ENCODE measurements at places on chromosomes 4 and X. TPM values are rescaled to one million over a fixed set of nuclear protein-coding genes. Genes with fewer than 3 reads are reported as not detected.

GRCh38 chr4:76950052-76950955 lies 752 bp downstream of the SEPTIN11 start:
- H3K36me3 ChIP-seq, result no peaks in the 10 kb centered on the region
- DNase-seq, result peak; percentile 60
- peak overlapping the region; percentile 94 for H3K4me3 ChIP-seq
- H3K4me1 ChIP-seq, result peaks cover 12% of the 10 kb centered on the region
- peak overlapping the region; percentile 94 for H3K27ac ChIP-seq
- H3K27me3 ChIP-seq, result no peaks in the 10 kb centered on the region

- H3K27me3 ChIP-seq, result no peaks in the 10 kb centered on the region
- no peak overlapping the region for H3K4me3 ChIP-seq
- no peaks in the 10 kb centered on the region for H3K36me3 ChIP-seq
- peak; percentile 81 for DNase-seq
Measured at GRCh38 chr4:107996949-107997788, 7.5 kb downstream of the HADH start.

GRCh38 chr4:70637239-70637913 lies 8.8 kb downstream of the ENAM start:
- no peaks in the 10 kb centered on the region for H3K4me1 ChIP-seq
- H3K4me3 ChIP-seq, result no peak overlapping the region
- DNase-seq, result no peak
- no peaks in the 10 kb centered on the region for H3K36me3 ChIP-seq

DNA sequence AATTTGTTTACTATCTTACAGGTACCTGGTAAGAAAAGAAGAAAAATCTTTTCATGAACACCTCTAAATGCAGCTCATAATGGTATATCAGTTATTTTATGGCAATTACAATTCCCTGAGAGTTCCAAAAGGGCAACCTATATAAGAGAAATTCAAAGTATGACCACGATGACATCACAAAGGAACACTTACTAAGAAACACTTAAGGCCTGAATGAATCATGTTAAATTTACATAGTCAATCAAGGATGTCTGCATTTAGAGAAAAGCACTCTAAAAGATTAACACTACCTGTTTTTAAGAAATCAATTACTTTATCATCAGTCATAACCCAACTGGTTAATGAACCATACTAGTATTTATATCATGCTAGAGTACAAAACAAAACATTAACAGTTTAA lies 63.9 kb downstream of the LCORL start:
- H3K27ac ChIP-seq, result no peak overlapping the region
- H3K4me3 ChIP-seq, result no peak overlapping the region
- DNase-seq, result peak; percentile 40
- peaks cover 2% of the 10 kb centered on the region for H3K36me3 ChIP-seq
- H3K4me1 ChIP-seq, result no peaks in the 10 kb centered on the region
- no peaks in the 10 kb centered on the region for H3K27me3 ChIP-seq

GRCh38 chr4:163666332-163666873 lies 171.9 kb downstream of the TMA16 start:
- no peak for DNase-seq
- no peaks in the 10 kb centered on the region for H3K27me3 ChIP-seq
- no peak overlapping the region for H3K4me3 ChIP-seq
- no peaks in the 10 kb centered on the region for H3K36me3 ChIP-seq

DNA sequence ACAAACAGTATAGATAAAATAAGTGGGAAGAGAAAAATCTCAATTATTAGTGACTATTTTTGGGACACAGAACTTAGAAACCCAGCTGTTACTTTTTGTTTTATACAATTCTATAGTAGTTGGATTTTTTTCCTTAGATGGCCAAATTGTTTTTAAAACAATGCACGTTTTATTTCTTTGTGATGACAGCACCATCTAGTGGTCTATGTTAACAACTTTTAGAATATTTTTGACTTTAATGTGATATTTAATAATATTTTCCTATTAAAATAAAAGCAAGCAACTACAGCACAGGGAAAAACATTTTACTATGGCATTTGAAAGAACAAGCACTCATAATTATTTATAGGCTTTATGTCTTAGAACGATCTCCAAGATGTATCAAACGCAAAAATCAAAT lies 5.6 kb upstream of the SMIM31 start:
- H3K4me3 ChIP-seq, result no peak overlapping the region
- no peaks in the 10 kb centered on the region for H3K4me1 ChIP-seq
- no peaks in the 10 kb centered on the region for H3K36me3 ChIP-seq
- no peak overlapping the region for H3K27ac ChIP-seq

The UFSP2 gene
- total RNA-seq, result 50.3 TPM

The ZNF185 gene
- total RNA-seq, result 1.0 TPM

DNA sequence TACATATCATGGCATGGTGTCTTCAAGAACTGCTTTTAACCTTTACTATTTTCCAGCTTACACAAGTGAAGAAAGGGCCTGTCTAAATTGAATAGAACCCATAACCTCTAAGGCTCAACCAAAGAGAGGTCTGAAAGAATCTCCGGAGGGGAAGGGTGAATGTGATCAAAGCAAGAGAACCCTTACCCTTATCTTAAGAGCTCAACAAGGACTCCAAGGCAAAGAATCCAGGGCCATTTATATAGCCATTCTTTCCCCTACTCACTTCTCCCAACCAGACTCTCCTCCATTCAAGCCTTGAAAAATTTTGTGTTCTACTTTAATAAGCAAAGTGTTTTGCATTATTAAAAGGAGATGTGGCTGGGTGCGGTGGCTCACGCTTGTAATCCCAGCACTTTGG lies 118.7 kb downstream of the SH3RF1 start:
- no peaks in the 10 kb centered on the region for H3K36me3 ChIP-seq
- DNase-seq, result no peak
- no peak overlapping the region for H3K27ac ChIP-seq
- no peak overlapping the region for H3K4me3 ChIP-seq
- no peaks in the 10 kb centered on the region for H3K27me3 ChIP-seq

DNA sequence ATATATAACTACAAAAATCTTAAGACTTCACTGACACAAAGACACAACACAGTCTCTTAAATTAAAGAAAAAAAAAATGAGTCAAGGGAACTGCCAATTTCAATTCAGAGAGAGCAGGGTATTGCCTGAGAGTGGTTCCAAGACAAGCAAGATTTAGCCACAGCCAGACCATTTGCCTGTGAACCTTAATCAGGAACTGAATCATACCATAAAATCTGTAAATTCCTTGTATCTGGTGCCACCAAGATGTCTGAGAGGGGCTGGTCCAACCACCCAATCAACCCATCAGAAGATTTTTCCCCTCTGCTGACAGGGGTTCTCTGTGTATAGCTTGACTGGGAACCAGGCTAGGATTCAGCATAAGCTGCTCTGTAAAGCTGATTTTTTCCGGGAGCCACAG lies 159.2 kb downstream of the CPEB2 start:
- H3K4me3 ChIP-seq, result no peak overlapping the region
- no peaks in the 10 kb centered on the region for H3K27me3 ChIP-seq
- no peak for DNase-seq
- H3K36me3 ChIP-seq, result no peaks in the 10 kb centered on the region
- no peaks in the 10 kb centered on the region for H3K4me1 ChIP-seq
- no peak overlapping the region for H3K27ac ChIP-seq

The HHIP gene
- under 0.01 TPM for total RNA-seq

GRCh38 chr4:107312366-107312765 lies 276.3 kb upstream of the DKK2 start:
- H3K4me1 ChIP-seq, result no peaks in the 10 kb centered on the region
- no peak overlapping the region for H3K27ac ChIP-seq
- no peaks in the 10 kb centered on the region for H3K27me3 ChIP-seq
- H3K36me3 ChIP-seq, result no peaks in the 10 kb centered on the region

The TAPT1 gene
- total RNA-seq, result 15.9 TPM

GRCh38 chr4:153257151-153257620 lies 52.9 kb downstream of the TRIM2 start:
- H3K27me3 ChIP-seq, result no peaks in the 10 kb centered on the region
- no peaks in the 10 kb centered on the region for H3K36me3 ChIP-seq
- peak; percentile 53 for DNase-seq
- H3K4me1 ChIP-seq, result peaks cover 7% of the 10 kb centered on the region
- no peak overlapping the region for H3K27ac ChIP-seq
- H3K4me3 ChIP-seq, result no peak overlapping the region

The CLGN gene
- total RNA-seq, result 11.8 TPM

- no peak overlapping the region for H3K4me3 ChIP-seq
- no peaks in the 10 kb centered on the region for H3K4me1 ChIP-seq
- no peak overlapping the region for H3K27ac ChIP-seq
- H3K36me3 ChIP-seq, result no peaks in the 10 kb centered on the region
- DNase-seq, result no peak
- no peaks in the 10 kb centered on the region for H3K27me3 ChIP-seq
Measured at GRCh38 chr4:76969495-76969894, 19.9 kb downstream of the SEPTIN11 start.

The ALAS2 gene
- total RNA-seq, result not detected

DNA sequence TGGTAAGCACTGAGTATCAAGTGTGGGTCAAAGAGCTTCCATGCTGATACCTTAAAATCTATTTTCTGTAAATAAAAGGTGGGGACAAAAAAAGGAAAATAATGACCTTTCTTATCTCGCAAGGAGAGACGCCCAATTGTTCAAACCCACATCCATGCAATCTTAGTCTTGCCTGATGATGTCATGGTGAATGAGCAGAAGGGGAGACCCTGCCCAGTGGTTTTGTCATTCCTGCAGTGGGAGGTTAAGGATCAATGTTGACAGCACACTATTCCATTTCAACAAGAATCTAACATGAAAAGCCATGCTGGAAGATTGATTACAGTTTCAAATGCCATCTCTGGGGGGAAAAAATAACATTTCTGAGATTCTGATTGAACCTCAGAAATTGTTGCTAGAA lies 40.7 kb upstream of the PUDP start:
- H3K36me3 ChIP-seq, result no peaks in the 10 kb centered on the region
- no peak overlapping the region for H3K27ac ChIP-seq
- no peaks in the 10 kb centered on the region for H3K27me3 ChIP-seq
- no peaks in the 10 kb centered on the region for H3K4me1 ChIP-seq
- H3K4me3 ChIP-seq, result no peak overlapping the region
- DNase-seq, result peak; percentile 7

The UCP1 gene
- total RNA-seq, result not detected

The TAF9B gene
- total RNA-seq, result 29.1 TPM

The CCSER1 gene
- under 0.01 TPM for total RNA-seq

- no peaks in the 10 kb centered on the region for H3K27me3 ChIP-seq
- no peaks in the 10 kb centered on the region for H3K4me1 ChIP-seq
- H3K36me3 ChIP-seq, result no peaks in the 10 kb centered on the region
- no peak for DNase-seq
- H3K27ac ChIP-seq, result no peak overlapping the region
Measured at GRCh38 chrX:11412715-11413623, 119.8 kb downstream of the AMELX start.

- peak overlapping the region; percentile 95 for H3K4me3 ChIP-seq
- H3K4me1 ChIP-seq, result no peaks in the 10 kb centered on the region
- peak overlapping the region; percentile 96 for H3K27ac ChIP-seq
- peak; percentile 41 for DNase-seq
- H3K27me3 ChIP-seq, result no peaks in the 10 kb centered on the region
Measured at GRCh38 chrX:43655151-43656004, 721 bp upstream of the MAOA start.

The NSG1 gene
- total RNA-seq, result under 0.01 TPM

The BEX3 gene
- 416 TPM for total RNA-seq

GRCh38 chr4:75511841-75512240 lies 2.4 kb downstream of the RCHY1 start:
- no peak for DNase-seq
- peaks cover 3% of the 10 kb centered on the region for H3K4me1 ChIP-seq
- H3K27ac ChIP-seq, result no peak overlapping the region
- H3K4me3 ChIP-seq, result peak overlapping the region; percentile 47

The NXF3 gene
- not detected for total RNA-seq

The SLC30A9 gene
- 56.5 TPM for total RNA-seq

DNA sequence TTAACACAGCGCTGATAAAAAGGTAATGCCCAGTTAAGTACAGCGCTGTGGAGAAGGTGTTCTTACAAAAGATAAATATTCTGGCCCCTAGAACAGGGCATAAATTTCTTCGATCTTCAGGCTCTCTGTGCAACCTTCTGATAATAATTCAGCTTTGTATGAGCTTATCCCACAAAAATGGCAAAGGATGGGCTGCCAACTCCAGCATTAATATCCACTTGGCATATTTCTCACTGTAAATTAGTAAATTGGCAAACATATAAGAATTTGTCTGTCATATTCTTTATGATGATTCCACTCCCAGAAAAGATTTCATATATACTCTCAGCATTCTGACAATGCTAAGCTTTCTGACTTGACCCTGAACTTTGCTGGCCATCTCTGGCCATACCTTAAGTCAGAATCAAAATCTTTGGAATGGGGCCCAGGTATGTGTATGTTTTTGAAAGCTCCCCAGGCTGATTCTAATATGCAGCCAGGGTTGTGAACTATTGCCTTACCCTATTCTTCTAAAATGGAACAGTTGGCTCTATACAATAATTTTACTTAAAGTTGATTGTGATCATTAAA lies 134.8 kb downstream of the FRYL start:
- peaks cover 5% of the 10 kb centered on the region for H3K4me1 ChIP-seq
- peak; percentile 24 for DNase-seq
- H3K36me3 ChIP-seq, result no peaks in the 10 kb centered on the region
- H3K27me3 ChIP-seq, result no peaks in the 10 kb centered on the region

DNA sequence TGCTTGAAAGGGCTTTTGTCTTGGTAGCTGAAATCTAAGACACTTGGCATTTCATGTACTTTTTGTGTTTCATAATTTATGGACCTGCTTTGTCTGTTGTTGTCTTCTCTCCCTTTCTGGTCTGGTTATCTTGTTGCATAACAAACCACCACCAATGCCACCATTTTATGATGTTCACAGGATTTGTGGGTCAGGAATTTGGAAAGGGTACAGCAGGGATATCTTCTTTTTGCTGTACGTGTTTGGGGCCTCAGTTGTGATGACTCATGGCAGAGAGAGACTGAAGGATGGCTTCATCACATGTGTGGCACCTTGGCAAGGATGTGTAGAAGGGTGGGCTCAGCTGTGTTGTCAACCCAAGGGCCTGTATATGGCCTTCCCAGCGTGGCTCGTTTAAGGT lies 35.2 kb downstream of the KDM6A start:
- DNase-seq, result no peak
- no peak overlapping the region for H3K4me3 ChIP-seq
- no peaks in the 10 kb centered on the region for H3K36me3 ChIP-seq
- no peaks in the 10 kb centered on the region for H3K27me3 ChIP-seq
